ENCODE measurements at places on chromosomes 2 and 18. TPM values are rescaled to one million over a fixed set of nuclear protein-coding genes. Genes with fewer than 3 reads are reported as not detected.

- H3K4me3 ChIP-seq, result no peak overlapping the region
- no peak for DNase-seq
- H3K27me3 ChIP-seq, result no peaks in the 10 kb centered on the region
- H3K27ac ChIP-seq, result no peak overlapping the region
These were observed 79.8 kb upstream of the CYRIA start for GRCh38 chr2:16745466-16745865.

- peaks cover 6% of the 10 kb centered on the region for H3K36me3 ChIP-seq
- no peak for DNase-seq
- H3K4me1 ChIP-seq, result no peaks in the 10 kb centered on the region
- no peak overlapping the region for H3K4me3 ChIP-seq
- no peak overlapping the region for H3K27ac ChIP-seq
- H3K27me3 ChIP-seq, result no peaks in the 10 kb centered on the region
These were observed 114.5 kb downstream of the USP34 start for GRCh38 chr2:61356261-61356957.

DNA sequence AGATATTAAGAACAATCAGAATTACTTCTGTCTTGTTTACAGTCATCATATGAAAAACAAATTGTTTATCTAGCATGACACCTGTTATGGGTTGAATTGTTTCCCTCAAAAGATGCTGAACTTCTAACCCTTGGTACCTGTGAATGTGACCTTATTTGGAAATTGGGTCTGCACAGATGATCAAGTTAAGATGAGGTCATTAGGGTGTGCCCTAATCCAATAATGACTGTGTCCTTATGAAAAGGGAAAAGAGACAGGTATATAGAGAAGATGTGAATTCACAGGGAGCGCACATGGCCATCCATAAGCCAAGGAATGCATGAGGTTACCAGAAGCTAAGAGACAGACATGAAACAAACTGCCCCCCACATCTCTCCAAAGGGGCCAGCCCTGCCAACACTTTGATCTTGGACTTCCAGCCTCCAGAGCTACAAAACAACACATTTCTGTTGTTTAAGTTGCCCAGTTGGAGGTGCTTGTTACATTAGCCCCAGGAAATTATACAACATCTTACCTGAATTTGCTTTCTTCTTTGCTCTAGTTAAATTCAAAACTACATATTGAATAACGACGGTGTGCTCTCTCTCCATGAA lies 2.3 kb upstream of the HPCAL1 start:
- no peak overlapping the region for H3K4me3 ChIP-seq
- no peak for DNase-seq
- no peak overlapping the region for H3K27ac ChIP-seq
- H3K27me3 ChIP-seq, result no peaks in the 10 kb centered on the region
- peaks cover 45% of the 10 kb centered on the region for H3K4me1 ChIP-seq
- H3K36me3 ChIP-seq, result no peaks in the 10 kb centered on the region

The CNOT9 gene
- total RNA-seq, result 61.4 TPM

GRCh38 chr18:36711813-36712444 lies 116.9 kb downstream of the TPGS2 start:
- H3K36me3 ChIP-seq, result no peaks in the 10 kb centered on the region
- H3K27ac ChIP-seq, result no peak overlapping the region
- DNase-seq, result no peak

The PSMA8 gene
- total RNA-seq, result 1.3 TPM

DNA sequence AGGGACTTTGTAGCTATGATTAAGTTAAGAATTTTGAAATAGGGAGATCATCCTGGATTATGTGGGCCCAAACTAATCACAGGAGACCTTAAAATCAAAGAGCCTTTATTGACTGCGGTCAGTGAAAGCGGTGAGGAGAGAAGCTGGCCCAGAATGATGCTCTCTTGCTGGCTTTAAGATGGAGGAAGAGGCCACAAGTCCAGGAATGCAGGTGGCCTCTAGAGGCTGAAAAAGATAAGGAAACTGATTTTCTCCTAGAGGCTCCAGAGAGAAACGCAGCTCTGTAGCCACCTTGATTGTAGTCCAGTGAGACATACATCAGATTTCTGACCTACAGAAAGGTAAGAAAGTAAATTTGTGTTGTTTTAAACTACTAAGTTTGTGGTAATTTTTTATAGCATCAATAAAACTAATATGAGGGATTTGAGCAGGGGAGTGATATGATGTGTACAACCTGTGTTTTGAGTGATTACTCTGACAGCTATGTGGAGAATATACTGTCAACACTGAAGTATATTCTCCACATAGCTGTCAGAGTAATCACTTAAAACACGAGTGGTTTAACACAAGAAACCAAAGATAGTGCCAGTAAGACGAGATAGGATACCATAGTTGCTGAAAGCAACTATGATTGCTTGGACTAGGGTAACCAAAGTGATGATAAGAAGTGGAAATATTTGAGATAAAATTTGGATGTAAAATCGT lies 364.4 kb upstream of the CHST9 start:
- H3K4me1 ChIP-seq, result no peaks in the 10 kb centered on the region
- no peak overlapping the region for H3K4me3 ChIP-seq
- H3K27me3 ChIP-seq, result no peaks in the 10 kb centered on the region
- no peak overlapping the region for H3K27ac ChIP-seq
- H3K36me3 ChIP-seq, result no peaks in the 10 kb centered on the region

- peaks cover 24% of the 10 kb centered on the region for H3K4me1 ChIP-seq
- DNase-seq, result no peak
- H3K27ac ChIP-seq, result no peak overlapping the region
- H3K4me3 ChIP-seq, result no peak overlapping the region
- H3K27me3 ChIP-seq, result peaks cover 6% of the 10 kb centered on the region
These were observed 17.1 kb downstream of the ITM2C start for GRCh38 chr2:230881840-230882239.
